M059J (cell line): ENCODE measurements at places on chromosomes 13 and 19. TPM values are rescaled to one million over a fixed set of nuclear protein-coding genes. Genes with fewer than 3 reads are reported as not detected.

GRCh38 chr19:2666344-2666994, 36.0 kb downstream of the GNG7 start:
- DNase-seq = no peak

GRCh38 chr19:16184665-16185122, 516 bp upstream of the FAM32A start:
- DNase-seq = no peak

DNA sequence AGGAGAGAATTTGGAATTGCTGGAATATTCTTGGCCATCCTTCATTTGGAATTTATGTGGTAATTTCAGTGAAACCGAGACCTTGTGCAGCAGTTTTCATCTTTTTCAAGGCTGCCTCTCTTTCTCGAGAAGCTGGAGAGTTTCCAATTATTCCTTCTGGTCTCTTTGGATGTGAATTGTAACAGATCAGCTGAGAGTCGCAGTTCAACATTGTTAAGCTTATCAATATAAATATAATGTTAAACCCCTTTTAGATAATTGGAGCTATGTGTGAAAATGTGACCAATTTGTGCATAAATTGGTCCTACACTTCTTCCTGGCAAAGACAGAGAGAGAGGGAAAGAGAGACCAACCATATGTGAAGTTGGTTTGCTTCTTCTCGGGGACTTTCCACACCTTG, 425.6 kb downstream of the TSHZ3 start:
- no peak for DNase-seq

DNA sequence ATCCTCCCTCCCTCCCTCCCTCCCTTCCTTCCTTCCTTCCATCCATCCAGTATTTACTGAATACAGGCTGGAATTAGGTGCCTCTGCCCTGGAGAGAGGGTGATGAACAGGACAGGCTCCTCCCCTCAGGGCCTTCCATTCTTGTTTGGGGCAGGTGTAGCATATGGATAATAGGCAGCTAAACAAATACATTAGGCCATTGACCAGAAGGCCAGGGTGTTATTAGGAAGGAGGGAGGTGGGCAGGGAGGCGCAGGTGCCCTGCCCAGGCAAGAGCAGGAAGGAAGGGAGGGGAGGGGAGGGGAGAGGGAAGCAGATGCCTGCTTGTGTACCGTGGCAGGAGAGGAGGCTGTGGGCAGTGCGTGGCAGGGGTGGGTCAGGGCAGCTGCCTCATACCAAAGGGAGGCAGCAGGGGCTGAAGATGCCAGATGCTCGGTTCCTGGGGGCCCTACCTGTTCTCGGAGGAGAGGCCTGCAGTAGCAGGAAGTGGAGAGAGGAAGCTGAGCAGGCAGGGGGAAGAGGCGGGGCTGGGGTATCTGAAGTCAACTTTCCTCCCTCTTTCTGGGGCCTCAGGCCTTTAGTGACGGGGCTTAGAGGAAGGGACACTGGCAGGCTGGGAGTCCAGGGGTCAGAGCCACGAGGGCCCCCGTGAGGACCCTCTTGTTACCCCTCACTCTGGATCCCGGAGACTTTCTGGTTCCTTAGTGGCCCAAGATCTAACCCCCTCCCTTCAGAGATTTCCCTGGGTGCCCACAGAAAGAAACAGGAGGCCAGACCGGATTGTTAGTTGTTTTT, at the start of gene RINL:
RINL (minus strand) TSS at position 495 of the 794 bp plus-strand sequence. CDS start 1,533 bp downstream, outside the sequence.
- no peak for DNase-seq

DNA sequence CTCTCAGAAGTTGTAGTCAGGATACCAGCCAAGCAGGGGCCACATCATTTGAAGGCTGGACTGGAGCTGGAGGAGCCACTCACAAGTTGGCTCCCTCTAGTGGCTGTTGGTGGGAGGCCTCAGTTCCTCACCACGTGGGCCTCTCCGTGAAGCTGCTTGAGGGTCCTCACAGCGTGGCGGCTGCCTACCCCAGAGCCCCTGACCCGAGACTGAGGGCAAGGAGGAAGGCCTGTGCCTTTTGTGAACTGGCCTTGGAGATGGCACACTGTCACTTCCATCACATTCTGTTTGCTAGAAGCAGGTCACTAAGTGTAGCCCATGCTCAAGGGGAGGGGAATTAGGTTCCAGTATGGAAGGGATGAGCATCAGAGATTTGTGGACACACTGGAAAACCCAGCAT, 14.6 kb downstream of the GNA11 start:
- DNase-seq = peak; percentile 43

- no peak for DNase-seq
Observed at GRCh38 chr13:51625555-51626345, 41.5 kb downstream of the WDFY2 start.

GRCh38 chr19:5594521-5594950, 26.8 kb upstream of the TINCR start:
- DNase-seq = no peak

DNA sequence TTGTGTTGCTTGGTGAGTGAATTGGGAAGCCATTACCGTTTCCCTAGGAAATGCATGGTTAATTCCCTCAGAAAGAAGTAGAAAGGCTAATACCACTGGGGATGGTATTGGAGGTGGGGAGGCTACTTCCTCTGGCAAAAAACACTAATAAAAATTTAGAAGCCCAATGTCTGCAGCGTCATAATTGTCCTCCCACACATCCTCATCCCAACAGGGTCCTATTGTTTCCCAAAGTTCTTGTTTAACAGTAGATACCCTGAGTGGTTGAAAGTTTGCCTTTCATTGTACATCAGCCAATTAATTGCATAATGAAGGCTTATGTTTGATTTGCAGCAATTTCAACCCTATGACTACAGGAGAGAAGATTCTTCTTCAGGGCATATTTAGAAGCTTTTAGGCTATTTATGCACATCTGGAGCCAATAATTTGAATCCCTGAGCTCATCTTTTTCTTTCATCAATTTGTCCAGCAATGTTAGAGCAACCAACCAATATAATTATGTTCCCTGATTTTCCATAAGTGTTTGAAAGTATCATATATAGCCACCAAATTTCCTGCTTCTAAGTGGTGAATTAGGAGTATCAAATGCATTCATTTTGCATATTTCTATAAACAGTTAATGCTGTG, 491.0 kb downstream of the SLITRK5 start:
- no peak for DNase-seq

GRCh38 chr19:50329146-50329925, at the start of gene KCNC3:
TSS of gene KCNC3 (minus strand) at chr19:50329377. CDS start at chr19:50329082, 295 bp downstream.
- DNase-seq = peak; percentile 83

Gene ZNF560
- total RNA-seq = 0.10 and 1.7 TPM in 2 replicates

Gene PSG1
- 11.0 and 13.6 TPM in 2 replicates for total RNA-seq

Gene IL12RB1
- 2.3 and 3.8 TPM in 2 replicates for total RNA-seq

Gene ZNF135
- 1.8 and 2.0 TPM in 2 replicates for total RNA-seq

Gene OSCAR
- not detected in 2 replicates for total RNA-seq

Gene IL11
- total RNA-seq = 23.0 and 39.1 TPM in 2 replicates
